Amygdala (tissue), 56 donors: ENCODE measurements at places on chromosomes 4 and X.

GRCh38 chr4:12562021-12562420 lies 922.1 kb downstream of the RAB28 start:
- DNase-seq: no peak

DNA sequence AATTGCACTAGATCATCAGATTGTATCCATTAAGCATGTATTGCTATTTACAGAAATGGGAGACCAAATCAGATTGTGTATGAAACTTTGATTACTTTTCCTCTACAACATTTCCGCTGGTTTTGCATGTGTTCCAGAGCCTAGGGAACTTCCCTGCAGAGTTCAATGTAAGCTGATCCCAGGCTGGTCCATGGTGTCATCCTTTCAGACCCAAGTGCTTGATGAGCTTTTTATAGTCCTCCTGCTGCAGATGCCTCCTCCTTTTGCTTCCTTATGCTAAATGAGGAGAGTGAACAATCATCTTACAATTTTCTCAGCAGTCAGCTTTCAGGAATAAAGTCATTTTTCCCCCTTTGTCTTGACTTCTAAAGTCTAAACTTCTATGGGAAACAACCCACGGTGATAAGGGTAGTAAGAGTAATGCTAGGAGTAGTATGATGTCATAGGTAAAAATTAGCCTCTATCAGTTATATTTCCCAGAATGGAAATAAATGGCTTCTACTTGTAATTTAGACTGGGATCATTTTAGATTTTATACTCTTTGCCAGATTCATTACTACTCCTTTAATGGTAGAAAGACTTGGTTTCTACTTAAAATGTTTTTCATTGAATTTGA lies 55.1 kb upstream of the SLC4A4 start:
- DNase-seq: no peak

- DNase-seq: no peak
These were observed 107.2 kb downstream of the TAB3 start for GRCh38 chrX:30781711-30782444.

GRCh38 chrX:2188330-2188792 lies 312.4 kb downstream of the DHRSX start:
- DNase-seq: no peak

DNA sequence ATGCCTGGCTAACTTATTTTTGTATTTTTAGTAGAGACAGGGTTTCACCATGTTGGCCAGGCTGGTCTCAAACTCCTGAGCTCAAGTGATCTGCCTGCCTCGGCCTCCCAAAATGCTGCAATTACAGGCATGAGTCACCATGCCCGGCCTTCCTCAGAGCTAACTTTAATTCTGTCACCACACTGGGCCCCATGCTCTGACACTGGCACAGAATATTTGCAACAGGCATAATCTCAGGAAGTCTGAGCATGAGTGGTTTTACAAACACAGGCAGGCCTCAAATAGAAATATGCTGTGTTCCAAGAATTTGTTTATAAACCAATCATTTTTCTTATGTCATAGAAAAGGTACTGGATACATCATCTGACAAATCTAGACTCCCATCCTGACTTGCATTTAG lies 32.7 kb upstream of the FAM9C start:
- no peak for DNase-seq

GRCh38 chrX:24493740-24494581 lies 28.9 kb downstream of the PDK3 start:
- no peak for DNase-seq

- DNase-seq: no peak
These were observed 717 bp downstream of the MGAT4D start for GRCh38 chr4:140497405-140497746.

DNA sequence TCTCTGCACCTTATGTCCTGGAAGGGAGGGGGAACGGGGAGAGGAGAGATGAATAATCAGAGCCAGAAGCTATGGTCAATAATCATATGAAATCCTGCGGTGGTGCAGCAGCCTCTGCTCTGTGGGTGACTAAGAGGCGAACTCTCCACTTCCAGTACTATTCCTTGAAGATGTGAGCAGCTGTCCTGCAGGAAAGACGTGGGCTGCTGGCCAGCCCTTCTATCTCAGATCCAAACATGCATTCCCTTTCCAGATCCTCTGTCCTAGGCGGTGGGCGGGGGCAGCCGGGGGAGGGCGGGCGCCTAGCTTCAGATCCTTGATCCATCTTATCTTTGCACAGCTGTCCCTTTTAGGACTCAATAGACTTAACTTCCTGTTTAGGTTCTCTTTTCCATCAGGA lies 34.5 kb downstream of the SPINK2 start:
- no peak for DNase-seq

- DNase-seq: no peak
These were observed 86.0 kb downstream of the PCYT1B start for GRCh38 chrX:24561121-24561520.
